ENCODE measurements at places on chromosomes 6 and 20.

GRCh38 chr6:131061041-131061750 is 1.8 kb downstream of the EPB41L2 start:
- DNase-seq, result no peak

DNA sequence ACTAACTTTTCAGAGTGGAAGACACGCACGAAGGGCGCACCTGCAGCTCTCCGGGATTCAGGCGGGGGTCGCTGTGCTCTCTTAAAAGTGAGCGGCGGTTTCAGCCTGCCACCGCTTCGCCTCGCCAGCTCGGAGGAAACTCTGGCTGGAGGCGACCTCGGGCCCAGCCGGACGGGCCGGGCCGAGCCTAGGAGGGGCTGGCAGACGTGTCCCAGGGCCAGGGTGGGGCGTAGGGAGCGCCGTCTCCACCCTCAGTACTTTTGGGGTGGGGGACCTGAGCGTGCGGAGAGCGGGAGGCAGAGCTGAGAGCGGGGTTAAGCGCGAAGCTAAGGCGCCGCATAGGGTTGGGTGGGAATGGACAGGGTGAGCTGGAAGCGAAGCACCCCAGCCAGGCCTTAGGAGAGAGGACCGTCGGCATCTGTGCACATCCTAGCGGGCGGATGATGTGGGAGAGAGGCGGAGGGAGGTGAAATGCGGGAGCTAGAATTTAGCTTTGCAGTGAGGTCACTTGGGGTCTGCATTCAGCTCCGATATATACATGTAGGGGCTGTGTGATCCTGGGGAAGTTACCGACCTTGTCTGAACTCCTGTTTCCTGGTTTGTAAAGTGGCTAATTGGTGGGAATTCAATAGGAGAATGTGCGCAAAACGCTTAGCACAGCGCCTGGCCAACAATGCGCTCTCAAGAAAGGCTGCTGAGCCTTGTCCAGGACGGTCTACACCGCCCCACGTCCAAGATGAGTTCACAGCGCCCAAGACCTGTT is 6.5 kb upstream of the TFAP2A start:
- DNase-seq, result no peak

DNA sequence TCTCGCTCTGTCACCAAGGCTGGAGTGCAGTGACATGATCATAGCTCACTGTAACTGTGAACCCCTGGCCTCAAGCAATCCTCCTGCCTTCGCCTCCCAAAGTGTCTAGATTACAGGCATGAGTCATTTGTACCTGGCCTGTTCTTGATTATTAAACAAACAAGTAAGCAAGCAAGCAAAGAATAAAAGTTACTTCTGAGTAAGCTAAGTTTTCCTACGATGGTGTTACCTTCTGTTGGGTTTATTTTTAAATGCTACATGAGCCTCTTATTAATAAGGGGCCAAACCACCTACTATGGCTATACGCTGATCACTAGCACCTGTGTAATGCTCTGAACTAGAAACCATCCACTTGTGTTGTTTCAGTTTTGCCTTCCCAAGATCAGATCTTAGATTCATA is 50.8 kb downstream of the IL22RA2 start:
- DNase-seq, result no peak

DNA sequence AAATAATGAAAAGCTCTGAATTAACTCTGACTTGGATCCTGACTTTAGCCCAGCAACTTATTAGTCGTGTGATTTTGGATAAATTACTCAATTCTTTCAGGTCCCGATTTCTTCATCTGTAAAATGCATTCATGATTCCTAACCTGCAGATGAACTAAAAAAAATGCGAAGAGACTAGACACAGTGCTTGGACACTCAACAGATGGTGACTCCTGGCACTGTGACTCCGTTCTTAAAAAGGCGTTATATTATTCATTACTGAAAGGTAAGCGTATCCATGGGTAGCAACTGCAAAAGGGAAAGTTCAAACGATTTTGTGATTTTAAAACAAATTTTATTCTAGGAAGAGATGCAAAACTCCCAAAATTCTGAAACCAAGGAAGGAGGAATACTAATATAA is 226.3 kb downstream of the KIF16B start:
- DNase-seq, result no peak

DNA sequence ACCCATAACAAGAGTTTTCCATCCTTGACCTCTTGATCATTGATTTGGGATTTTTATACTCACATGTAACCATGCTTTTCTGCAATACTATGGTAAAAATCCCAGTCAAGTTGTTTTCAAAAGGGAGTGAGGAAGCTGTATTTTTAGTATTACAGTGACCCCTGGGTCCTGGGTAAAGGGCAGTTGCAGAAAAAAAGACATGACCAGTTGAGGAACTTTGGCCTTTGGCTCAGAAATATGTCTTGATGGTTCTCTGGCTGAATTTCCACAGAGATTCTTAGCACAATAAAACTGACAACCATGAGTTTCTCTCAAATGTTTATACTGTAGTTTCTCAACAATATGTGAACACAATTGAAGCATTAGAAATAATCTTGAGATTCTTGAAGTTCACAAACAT is 28.6 kb upstream of the PRL start:
- DNase-seq, result no peak

DNA sequence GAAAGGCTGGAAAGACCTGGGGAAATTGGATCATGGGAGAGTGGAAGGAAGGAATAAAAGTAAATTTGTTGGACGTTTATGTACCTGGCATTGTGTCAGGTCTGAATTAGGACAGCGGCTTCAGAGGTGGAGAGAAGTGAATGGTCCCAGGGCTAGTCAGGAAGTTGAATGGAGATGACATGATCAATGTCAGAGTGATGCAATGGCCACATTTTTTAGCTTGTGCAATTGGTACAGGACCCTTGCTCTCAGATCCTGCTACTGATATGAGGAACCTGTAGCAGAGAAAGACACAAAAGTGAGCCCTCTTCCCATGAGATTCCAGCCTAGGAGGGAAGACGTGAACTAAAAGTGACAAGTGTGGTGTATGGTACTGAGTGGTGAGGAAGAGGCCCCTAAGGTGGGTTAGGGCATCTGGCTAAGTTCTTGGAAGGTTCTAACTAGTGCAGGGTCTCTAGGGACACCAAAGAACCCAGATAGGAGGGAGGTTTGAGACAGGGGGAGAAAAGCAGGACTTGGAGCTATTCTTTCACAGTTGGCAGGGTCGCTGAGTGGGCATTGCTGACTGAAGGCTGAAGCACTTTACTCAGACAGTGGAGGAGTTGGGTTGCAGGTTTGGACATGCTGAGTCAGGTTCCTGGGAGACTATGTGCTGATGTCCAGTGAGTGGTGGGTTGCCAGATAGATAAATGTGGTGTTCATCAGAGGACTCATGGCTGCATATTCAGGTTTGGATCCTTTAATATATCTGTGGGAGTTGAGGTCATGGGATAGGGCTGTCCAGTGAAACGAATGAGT is 266.1 kb upstream of the RNF24 start:
- no peak for DNase-seq

DNA sequence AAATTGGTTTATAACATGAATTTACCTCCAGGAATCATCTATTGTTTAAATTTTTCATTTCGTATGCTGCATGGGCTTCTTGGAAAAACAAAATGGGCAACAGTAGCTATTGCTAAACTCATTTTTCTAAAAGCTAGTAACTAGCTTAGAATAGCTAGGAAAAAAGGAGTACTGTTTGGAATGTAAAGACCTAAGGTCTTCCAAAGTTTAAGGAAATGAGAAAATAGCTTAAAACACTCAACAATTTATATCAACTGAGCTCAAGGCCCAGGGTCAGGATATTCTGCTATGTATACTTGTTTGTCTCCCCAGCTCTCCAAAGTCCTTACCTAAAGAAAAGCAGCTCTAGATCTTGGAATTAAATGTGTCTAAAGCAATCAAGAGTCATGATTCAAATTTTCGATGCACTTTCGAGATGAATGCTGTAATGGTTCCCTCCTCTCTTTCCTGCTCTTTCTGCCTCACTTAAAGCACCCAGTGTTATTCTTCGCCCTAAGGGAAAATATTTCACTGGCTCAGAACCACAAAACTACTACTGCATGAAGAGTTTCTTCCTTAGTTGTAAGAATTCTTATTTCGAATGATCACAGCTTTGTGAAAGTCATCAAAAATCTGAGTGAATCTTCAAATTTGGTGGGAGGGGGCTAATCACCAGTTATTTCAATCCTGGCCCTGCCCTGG is 41.6 kb downstream of the LYRM4 start:
- no peak for DNase-seq

DNA sequence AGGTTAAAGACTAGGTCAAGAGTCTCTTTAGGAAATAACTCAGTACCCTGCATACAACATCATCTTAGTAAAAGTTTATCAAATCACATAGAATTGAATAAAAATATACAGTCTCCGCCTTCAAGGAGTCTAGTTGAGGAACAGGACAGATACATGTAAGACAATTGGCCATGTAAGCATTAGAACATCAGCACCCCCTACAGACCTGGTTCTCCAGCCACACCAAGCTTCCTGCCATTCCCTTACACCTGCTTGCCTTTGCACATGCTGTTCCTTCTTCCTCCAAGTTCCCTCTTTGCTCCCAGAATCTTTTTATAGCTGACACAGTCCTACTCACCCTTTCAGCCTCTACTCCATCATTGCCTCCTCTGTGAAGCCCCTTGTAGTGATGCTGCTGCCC is 187.8 kb upstream of the LRFN2 start:
- no peak for DNase-seq

GRCh38 chr20:35947907-35948306 is 6.4 kb downstream of the SCAND1 start:
- DNase-seq, result no peak

All from NCI-H1092 treated with DMSO at 0.1 percent for 48 hours (cell line).